Stimulated activated memory B cell treated with anti-CD40 and anti-IgM and Interleukin-4, amounts not matched to agents 10 μg/mL and 1 μg/mL and 100 μg/mL, for 72 hours (primary cell): ENCODE measurements at places on chromosomes 13 and 19.

DNA sequence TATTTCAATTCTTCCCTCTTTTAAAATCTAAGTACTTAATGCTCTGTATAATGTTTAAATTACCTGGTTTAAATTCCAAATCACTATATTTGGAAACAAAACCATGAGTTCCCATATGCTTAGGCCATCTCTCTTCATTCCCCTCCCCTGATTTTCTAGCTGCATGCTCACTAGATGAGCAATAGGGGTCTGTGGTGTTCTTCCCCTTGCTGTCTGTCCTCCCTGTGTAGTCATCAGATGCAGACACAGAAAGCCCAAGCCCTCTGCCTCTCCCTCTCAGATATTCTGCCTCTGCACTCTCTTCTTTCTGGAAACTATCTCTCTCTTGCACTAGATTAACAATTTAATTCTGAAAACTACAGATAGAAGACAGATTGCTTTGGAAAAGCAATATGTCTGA lies 1730.2 kb downstream of the OLFM4 start:
- no peak for ATAC-seq

GRCh38 chr19:17908244-17908643 lies 24.6 kb upstream of the CCDC124 start:
- ATAC-seq = no peak

- no peak for ATAC-seq
These were observed 50.3 kb downstream of the ABCC4 start for GRCh38 chr13:95250961-95251360.

DNA sequence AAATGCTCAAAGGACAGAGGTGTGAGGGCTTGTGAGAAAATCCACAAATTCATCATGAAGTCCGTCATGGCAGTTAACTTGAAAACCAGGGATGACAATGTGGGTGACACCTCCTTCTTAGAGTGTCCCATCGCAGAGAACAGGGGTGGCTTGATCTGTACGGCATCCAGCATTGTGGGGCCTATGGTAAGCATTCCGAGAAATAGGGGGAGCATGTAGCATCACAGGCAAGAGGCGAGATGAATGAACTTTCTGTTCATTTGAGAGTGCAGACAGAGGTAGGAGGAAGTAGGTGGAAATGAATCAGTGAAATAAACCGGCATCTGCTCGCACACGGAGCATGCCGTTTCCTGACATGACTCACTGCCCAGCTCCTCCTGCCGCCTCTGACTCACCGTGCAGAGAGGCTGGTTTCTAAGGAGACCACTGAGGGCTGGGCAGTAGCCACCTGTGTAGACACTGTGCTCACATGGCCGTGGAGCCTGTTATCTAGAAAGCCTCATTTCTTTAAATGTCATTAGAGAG lies 339.0 kb downstream of the RFC3 start:
- ATAC-seq = peak; percentile 82

- ATAC-seq = no peak
These were observed 729.9 kb downstream of the DACH1 start for GRCh38 chr13:71137101-71137500.

DNA sequence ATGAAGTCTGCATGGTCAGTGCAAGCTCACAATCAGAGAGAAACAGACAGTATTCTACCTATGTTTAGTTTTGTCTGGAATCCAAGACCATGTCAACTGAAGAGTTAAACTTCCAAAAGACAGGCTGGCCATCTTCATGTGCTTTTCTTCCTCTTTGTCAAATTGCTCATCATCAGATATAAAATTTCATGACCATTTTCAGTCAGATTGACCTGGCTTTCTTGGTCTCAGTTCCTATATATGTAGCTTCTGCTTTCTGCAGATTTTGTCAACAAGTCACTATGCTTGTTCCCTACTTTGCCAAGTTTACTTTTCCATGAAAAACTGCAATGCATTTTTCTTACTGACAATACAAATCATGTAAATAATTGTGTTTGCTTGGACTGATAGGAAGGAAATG lies 13.9 kb downstream of the SLC46A3 start:
- ATAC-seq = no peak

DNA sequence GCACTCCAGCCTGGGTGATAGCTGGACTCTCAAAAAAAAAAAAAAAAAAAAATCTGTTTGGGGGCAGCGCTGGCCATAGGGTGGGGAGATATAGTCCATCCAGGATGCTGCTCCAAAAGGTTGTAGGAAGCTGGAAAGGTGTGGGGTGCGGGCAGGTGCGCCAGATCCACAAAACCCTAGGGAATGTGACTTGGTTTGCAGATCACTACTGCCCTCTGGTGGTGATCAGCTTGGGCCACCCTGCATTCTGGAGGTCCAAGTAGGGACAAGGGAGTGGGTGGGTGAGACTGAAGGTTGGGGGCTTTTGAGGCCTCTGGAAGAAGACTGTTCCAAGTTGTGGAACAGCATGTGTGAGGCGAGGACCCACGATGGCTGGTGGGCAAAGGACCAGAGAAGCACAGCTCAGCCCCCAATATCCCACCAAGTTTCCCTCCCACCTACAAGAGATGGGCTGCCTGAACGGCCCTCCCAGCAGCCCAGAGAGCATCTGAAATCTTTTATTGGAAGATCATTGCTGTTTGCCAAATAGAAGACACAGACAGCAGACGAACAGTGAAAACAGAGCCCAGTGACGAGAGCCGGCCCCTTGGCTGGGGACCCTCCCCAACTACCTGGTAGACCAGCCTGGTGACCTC lies 10.4 kb upstream of the TYK2 start:
- ATAC-seq = no peak

- ATAC-seq = no peak
These were observed 95.0 kb upstream of the KLF12 start for GRCh38 chr13:74229242-74229641.

GRCh38 chr13:96968027-96968426 lies 26.2 kb downstream of the OXGR1 start:
- ATAC-seq = no peak

GRCh38 chr19:40358773-40359172 lies 10.3 kb downstream of the PLD3 start:
- peak; percentile 95 for ATAC-seq

DNA sequence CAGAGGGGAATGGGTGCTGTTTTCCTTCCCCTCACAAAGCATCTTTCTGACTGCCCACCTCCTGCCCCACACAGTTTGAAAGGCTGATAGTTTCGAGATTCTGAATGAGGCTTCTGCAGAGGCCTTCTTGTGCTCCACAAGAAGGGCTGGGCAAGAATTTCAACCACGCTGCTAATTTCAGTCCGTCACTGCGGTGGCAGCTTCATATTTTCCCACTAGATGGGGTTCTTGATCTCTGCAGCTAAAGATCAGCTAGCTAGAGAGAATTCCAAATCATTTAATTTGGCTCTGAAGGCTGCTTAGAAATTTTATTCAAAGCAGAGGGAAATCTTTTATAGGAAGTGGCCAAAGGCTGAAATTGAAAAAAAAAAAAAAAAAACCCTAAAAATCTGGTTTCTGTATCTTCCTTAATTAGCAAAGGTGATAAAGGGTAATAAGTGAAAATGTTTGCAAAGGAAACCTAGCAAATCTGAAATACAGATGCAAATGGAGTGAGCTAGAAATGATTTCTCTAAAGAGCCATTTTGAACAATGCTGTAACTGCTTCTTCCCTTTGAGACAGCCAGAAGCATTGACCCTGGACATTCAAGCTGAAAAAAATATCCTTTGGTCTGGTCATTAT lies 38.0 kb upstream of the C13orf42 start:
- no peak for ATAC-seq

- ATAC-seq = no peak
These were observed 350.0 kb downstream of the ZNF536 start for GRCh38 chr19:30722186-30722585.

GRCh38 chr13:28533125-28533436 lies 38.2 kb upstream of the FLT1 start:
- no peak for ATAC-seq

DNA sequence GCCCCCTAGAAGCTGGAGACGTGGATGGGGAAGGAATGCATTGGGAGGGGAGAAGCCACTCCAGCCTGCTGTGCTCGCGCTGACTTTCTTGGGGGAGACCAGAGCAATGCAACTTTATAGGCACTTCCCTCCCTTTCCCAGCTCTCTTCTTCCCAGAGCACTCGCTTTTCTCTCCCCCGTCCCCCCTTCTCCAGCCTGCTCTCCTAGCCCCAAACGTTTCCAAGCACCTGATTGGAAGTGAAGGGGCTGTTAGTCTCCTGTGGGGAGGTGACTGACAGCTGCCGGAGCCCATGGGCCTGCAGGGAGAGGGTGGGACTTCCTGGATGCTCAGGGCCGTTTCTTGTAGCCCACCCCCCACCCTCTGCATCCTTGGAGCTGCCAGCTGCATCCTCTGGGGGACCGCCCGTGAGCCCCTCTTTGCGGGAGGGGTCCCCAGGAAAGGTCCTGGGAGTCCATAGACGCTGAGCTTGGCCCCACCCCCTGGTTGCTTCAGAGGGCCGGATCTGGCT lies 2.5 kb downstream of the HDGFL2 start:
- no peak for ATAC-seq

DNA sequence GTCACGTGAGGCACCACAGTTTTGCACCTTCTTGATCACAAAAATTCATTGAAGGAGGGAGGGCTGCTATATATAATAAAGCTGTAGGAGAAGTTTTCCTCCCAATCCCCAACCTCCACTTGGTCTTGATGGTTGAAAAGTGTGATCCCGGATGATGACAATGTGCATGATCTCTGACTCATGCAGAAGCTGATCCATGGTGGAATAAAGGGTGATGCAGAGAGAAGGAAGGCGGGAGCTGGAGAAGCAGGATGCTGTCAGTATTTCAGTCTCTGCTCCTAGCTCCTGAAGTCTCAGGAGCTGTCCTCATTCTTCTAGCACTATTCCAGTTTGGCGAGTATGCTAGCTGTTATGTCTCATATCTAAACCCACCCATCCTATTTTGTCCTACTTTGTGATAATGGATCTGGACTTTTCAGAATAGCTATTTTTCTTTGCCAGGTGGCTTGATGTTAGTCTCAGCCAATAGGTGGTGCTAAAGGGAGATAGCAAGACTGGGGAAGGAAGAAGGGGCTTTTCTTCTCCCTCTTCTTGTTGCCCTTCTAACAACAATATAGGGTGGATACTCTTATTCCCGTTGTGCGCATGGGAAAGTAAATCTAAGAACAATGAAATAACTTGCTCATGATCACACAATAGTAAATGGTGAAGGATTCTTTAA lies 65.6 kb upstream of the HTR2A start:
- no peak for ATAC-seq

DNA sequence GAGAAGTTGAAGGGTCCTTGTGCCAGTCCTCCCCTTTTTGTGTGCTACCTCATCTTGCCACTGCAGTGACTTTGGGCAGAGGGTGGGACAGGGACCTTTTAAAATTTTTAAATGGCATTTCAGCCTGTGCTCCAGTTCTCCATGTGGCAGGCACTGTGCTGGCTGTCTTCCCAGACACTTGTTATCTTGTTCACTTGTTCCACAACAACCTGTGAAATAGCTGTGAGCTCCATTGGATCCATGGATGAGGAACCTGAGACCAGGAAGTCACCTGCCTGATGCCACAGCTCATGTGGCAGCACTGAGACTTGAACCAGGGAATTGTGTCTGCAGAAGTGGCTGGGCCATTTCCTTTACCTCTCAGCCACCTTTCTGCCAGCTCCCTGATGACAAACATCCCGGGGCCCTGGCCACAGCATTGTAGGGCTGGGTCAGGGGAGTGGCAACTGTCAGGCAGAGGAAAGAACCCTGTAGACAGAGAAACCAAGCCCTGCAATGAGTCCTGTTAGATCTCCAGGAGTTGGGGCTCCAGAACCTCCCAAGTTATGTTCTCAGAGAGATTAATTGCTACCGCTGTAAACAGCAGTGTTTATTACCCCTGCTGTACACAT lies 6.4 kb downstream of the EGLN2 start:
- ATAC-seq = no peak

DNA sequence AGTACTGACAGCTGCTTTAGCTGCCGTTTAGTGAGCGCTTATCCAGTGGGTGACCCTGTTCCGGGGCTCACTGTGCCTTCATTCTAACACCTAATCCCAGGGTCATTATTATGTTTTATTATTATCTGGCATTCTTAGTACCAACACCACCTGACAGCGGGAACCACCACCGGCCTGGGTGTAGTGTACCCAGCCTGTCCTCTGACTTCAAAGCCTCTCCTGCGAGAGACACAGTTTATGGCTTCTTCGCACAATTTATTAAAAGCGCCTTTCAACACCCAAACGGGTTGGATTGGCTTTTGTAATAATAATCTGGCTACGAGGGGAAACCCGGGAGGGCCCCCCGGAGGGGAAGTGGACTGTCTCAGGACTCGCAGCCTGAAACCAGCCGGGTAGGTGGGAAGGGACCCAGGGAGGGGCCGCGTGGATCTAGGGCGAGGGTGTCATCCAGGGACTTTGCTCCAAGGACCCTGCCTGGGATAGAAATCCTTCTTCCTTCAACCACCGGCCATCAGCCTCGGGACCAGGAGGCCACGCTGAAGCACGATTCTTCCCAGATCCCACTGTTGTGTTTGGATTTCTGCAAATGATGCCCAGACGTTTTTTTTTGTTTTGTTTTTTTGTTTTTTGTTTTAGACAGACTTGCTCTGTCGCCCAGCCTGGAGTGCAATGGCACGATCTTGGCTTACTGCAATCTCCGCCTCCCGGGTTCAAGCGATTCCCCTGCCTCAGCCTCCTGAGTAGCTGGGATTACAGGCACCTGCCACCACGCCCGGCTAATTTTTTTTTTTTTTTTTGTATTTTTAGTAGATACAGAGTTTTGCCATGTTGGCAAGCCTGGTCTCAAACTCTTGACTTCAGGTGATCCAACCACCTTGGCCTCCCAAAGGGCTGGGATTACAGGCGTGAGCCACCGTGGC lies 1.6 kb upstream of the ZBTB7A start:
- ATAC-seq = no peak

DNA sequence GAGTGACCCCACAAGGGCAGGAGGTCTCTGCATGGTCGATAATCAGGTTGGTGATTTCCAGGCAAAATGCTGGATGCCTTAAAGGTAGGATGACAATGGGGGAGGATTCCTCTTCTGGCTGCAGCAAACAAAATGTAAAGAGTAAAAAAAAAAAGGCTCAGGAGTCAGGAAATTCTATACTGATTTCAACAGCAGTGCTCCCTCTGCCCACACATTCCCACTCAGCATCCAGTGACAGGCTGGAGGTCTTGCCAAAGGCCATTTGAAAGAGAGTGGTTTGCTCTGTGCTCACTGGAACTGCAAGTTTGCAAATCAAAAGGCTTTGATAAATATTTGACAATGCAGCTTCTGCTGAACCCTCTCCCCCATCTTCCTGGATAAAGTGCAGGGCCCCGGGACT lies 135.4 kb downstream of the TNFRSF19 start:
- no peak for ATAC-seq

- ATAC-seq = no peak
These were observed 339.2 kb downstream of the MYO16 start for GRCh38 chr13:108968566-108968965.

- no peak for ATAC-seq
These were observed 66.7 kb downstream of the RFC3 start for GRCh38 chr13:33884531-33885220.

GRCh38 chr13:40572961-40573360 lies 93.5 kb downstream of the FOXO1 start:
- no peak for ATAC-seq

GRCh38 chr19:21705393-21705792 lies 62.0 kb downstream of the ZNF100 start:
- ATAC-seq = no peak

- no peak for ATAC-seq
These were observed 1.8 kb upstream of the TM6SF2 start for GRCh38 chr19:19274716-19275565.
